ENCODE measurements at places on chromosomes 7 and 10.

GRCh38 chr7:78496096-78496630, 697.6 kb downstream of the PHTF2 start:
- DNase-seq, result no peak

DNA sequence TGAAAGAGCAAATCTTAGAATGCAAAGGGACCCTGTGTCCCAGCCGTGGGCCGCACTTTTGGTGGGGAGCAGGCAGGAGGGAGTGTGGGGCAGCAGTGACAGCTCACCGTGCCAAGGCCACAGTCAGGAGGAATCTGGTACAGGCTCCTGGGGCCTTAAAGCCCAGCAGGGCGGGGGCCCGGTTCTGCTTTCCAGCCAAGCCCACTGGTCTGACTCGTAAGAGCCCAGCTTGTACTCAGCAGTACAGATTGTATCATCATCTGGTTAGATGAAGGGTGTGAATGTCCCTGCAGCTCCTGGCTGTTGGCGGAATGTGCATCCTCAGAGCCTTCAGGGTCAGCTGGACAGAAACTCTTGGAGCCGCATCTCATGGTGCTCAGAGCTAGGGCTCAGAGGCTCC, 30.5 kb upstream of the TRIM8 start:
- no peak for DNase-seq

DNA sequence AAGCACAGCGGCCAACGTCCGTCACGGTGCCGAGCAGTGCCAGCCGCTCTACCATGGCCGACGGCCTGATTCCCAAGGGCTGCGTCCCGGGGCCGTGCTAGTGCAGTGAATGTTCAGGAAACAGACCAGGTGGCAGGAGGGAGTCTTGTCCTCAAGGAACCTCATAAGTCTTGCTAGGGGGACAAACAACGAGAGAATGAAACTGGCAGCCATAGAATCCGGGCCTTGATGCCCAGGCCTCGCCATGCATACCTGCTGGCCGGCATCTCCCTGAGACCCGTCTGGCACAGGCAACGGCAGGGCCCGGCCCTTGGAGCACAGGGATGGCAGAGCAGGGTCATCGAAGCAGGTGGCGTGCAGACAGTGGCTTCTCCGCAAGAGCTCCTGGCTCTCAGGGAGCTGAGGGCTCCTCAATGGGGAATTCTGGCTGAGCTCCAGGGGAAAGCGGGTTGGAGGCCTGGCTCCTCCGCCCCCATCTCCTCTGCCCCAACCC, 58.8 kb downstream of the DIP2C start:
- DNase-seq, result no peak

DNA sequence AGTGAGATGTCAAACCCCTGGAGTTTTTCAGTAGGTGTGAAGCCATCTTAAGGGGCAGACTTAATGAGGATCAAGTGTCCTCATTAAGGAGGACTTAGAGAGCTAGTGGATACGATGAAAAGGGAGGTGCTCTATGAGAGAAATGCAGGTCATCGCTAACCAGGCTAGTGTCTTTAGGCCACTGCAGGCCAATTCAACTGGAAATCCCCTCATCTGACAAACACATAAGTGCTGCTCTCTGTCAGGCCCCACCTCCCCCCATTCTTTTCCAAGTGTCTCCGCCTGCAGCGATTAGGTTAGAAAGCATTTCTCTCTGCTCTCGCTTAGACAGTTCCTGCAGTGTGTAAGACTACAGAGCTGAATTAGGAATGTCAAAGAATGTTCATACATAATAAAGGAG, 33.7 kb downstream of the RBM28 start:
- DNase-seq, result no peak

- peak; percentile 31 for DNase-seq
Measured at GRCh38 chr10:33571616-33572015, 237.1 kb upstream of the NRP1 start.

DNA sequence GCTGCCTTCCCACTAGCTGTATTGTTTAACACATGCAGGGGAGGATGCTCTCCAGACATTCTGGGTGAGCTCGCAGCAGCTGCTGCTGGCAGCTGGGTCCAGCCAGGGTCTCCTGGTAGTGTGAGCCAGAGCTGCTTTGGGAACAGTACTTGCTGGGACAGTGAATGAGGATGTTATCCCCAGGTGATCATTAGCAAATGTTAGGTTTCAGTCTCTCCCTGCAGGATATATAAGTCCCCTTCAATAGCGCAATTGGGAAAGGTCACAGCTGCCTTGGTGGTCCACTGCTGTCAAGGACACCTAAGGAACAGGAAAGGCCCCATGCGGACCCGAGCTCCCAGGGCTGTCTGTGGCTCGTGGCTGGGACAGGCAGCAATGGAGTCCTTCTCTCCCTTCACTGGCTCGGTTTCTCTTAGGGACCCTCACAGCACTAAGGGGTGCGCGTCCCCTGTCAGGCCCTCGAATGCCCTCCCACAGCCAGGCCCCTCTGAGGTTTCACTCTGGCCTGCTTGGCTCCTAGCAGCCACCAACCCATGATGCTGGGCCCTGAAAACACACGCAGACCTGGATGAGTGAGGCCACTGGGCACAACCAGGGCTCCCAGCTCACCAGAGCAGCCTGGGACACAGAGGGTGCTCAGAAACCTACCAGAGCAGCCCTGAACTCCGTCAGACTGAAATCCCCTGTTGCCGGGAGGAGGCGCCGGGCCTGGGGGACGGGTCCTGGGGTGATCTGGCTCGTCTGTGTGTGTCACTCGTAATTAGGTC, 173.0 kb upstream of the LANCL2 start:
- DNase-seq, result no peak

DNA sequence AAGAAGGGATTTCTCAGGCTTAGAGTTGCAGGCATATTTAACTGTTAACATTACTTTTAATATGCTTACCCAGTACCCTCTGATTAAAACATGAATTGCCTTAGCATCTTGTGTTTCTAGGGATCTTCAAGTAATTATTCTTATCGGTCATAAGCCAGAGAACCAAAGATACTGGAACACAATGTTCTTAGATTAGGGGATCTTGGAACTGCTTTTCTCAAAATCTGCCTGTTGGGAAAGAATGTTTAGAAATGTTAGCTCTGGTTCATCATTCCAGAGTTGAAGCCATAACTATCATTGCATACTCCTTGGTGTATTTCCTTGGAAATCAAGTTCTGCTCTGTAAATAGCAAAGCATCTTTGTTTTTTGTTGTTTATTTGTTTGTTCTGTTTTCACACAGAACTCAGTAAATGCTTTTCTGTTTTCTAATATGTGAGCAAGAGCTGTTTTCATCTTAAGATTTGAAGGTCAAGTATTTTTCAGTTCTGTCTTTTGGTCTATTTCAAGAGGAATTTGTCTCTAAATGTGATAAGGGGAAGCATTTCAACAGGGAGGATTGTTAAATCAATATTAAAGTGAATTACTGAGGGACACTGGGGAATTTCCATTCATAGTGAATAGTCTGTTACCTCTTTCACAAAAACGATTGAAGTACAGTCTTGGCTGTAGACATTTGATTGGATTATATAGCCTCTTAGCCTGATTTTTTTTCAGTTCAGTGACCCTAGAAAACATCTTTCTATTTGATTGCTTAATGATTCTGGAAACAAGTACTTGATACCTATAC, 103.2 kb upstream of the CYP26C1 start:
- DNase-seq, result no peak

- no peak for DNase-seq
Measured at GRCh38 chr7:139407555-139407954, 47.9 kb downstream of the LUC7L2 start.

GRCh38 chr10:4049348-4049747, 264.3 kb upstream of the KLF6 start:
- DNase-seq, result no peak

DNA sequence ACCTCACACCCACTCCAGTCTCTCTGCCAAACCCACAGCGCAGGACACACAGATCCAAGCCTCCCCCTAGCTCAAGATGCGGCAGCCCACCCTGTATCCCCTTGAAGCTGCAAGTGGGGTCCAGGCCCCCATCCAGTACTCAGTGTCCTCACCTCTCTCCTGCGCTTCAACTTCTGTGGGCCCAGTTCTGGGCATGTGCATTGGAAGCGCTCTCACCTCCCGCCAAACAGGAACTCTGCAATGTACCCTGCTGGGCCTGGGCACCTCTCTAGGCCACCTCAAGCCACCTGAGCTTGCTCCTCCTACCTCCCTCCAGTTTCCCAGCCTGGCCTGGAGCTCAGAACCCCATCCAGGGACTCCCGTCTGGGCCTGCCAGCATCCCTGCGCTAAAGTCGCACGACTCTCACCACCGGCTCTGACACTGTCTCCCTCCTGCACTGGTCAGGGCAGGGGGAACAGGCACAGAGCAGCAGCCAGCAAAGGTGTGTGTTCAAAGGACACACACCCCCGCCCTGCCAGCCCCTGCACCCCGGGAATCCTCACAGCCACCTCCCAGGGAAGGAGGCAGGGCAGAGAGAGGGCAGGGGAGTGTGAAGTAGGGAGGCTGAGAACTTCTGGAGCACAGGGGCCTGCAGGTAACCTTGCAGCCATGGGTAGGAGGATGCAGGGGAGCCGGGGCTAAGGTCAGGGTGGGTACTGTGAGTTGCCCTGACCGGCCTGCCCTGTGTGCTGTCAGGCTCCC, 51.7 kb upstream of the MSMB start:
- no peak for DNase-seq

- DNase-seq, result no peak
Measured at GRCh38 chr7:124263232-124263827, 230.5 kb upstream of the TMEM229A start.

GRCh38 chr7:36448781-36449379, 59.2 kb downstream of the ANLN start:
- peak; percentile 45 for DNase-seq

DNA sequence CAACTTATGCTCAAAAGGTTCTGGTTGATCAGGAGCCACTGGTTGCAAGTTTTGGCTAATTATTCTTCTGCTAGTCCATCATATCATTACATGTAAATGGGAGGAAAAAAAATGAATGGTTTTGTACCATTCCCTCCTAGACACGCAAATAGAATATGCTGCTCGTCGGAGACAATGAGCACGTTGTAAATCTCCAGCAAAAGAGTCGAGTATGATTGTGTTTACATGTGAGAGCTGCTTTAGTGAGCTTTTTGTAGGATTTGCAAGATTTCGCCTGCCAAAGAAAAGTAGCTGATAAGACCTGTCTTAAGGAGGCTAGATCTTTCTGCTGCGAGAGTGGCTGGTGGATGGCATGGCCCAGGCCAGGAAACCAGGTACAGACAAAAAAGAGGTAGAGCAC, 109.0 kb downstream of the ZMYND11 start:
- no peak for DNase-seq

DNA sequence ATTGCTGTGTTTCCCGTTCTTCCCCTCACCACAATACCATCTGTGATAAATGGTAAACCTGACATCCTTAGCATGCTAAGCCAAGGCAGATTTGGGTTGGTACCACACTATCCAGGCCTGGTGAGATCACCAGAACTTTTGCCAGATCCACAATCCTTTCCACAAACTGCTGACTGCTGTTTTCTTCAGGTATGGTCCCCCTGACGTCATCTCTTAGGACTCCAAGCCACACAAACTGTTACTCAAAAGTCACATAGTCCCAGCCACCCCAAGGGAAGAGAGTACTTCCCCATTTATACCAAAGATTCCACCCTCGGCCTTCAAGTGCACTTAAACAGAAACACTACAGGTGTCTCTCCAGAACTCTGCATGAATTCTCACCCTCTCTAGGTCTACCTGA, 34.8 kb downstream of the SLC25A13 start:
- DNase-seq, result no peak

DNA sequence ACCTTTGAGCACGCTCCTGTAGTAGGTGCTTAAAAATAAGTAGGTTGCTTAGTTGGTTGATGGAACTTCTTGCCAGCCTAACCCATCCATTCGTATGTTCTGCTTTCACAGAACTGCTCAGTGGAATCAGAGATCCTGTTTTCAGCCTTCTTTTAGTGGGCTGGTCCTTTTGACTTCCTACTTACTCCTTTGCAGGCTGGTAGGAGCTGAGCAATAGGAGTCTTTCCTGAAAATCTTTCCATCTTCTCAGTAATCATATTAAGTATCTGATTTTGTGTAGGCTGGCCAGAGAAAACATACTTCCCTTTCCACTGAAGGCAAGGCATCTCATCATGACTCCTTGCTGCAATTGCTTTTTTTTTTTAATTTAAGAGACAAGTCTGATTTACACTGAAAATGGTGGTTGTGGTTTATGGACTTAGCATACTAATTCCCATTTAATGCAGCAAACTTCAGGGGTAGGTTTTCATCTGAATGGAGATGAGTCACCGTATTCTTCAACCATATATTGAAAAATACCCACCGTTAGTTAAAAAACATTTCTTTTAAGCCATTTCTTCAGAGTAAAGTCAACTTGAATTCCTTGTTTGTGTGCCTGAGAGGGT, 208.0 kb downstream of the ZNF365 start:
- DNase-seq, result peak; percentile 94
